ENCODE measurements at places on chromosomes 2 and 18. TPM values are rescaled to one million over a fixed set of nuclear protein-coding genes. Genes with fewer than 3 reads are reported as not detected.

Gene CETN1
- not detected for total RNA-seq

Gene HOXD3
- total RNA-seq = not detected

Gene ABCG8
- not detected for total RNA-seq

Gene REG1A
- not detected for total RNA-seq

Gene L3MBTL4
- total RNA-seq = not detected

Gene ASAP2
- not detected for total RNA-seq

Gene REG3G
- not detected for total RNA-seq

GRCh38 chr2:12168791-12169388 lies 422.5 kb downstream of the LPIN1 start:
- no peak for DNase-seq

GRCh38 chr2:81007104-81007503 lies 702.6 kb upstream of the LRRTM1 start:
- DNase-seq = no peak

DNA sequence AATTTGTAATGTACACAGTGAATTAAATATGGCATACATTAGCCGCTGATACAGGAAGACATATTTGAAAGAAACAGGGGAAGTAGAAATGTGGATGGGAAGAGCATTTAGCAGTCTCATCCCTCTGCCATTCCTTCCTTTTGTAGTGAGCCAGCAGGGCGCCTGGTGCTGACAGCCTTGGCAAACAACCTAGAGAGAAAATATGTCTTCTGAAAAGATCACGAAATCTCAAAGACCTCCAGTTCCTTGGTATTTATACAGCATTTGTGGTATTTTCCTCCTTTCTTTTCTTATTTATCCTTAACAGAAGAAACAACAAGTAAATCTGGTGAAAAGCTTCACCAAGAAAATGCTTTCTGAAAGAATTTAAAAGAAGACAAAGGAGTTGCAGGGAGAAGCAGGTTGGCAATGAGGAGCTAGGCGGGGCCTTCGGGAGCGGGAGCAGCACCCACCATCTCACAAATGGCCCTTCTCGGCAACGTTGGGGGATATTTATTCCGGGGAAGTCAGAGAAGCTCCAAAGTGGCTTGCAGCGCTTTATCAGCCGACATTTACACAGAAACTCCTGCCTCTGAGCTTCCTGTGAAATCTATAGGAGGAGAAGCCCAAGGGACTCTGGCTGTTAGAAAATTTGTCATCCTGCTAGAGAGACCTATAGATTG lies 406.1 kb upstream of the NRP2 start:
- DNase-seq = no peak

DNA sequence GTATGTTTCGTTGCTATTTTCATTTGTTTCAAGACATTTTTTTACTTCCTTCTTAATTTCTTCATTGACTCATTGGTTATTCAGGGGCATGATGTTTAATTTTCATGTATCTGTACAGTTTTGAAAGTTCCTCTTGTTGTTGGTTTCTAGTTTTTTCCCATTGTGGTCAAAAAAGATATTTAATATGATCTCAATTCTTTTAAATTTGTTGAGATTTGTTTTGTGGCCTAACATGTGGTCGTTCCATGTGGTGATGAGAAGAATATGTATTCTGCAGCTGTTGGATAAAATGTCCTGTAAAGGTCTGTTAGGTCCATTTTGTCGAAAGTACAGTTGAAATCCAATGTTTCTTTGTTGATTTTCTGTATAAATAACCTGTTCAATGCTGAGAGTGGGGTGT lies 110.3 kb upstream of the MAP4K4 start:
- DNase-seq = no peak

DNA sequence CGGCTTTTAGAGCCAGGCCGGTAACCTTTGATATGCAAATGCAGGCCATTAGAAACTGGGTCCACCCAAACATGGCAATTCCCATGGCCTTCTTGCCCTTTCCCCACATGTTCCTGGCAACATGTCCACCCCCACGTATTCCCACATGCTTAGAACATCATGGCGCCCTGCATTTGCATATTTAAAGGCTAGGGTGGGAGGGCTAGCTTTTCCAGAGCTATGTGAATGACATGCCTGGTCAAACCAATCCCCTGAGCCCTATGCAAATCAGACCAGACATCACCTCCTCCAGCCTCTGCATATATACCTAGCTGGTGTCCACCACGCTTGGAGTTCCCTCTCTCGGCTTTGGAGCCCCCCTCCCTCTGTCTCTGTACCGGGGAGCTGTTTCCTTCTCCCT lies 481.9 kb downstream of the CDH2 start:
- DNase-seq = no peak

- no peak for DNase-seq
These were observed 116.8 kb upstream of the HNMT start for GRCh38 chr2:137847443-137847842.

DNA sequence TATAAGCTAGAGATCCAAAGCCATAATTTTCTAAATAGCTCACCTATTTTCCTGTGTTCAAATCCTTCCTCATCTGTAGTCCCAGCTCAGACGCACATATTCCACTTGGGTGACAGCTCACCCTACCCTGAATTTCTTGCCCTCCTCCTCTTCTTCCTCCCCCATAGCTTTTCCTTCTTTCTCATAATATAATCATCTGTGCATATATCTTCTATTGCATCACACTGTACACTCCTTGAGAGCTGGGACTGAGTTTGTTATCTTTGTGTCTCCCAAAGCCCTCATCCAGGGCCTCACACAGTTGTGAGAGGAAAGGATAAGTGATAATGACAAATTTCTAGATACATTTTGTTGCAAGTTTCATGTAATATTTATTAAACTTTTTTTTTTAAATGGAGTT lies 55.9 kb upstream of the RTN4 start:
- DNase-seq = no peak

- DNase-seq = peak; percentile 80
These were observed 46.2 kb upstream of the MGAT5 start for GRCh38 chr2:134207589-134208209.

DNA sequence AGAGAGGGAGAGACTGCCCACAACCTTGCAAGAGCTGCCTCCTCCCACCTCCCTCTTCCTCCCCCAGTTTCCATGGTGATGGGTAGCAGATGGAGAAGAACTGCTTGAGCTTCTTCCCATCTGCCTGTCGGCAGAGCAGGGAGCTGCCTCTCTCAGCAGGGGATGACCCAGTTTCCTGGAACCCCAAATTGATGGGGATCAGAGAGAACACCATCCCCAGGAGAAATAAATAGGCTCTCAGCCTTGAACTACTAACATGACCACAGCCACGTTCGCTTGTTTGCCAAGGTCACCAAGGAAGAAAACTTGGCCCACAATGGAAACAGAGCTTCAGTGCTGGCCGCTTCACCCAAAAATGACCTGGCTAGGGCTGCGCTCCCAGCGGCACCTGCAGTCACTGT lies 82.2 kb downstream of the ADD2 start:
- DNase-seq = no peak

DNA sequence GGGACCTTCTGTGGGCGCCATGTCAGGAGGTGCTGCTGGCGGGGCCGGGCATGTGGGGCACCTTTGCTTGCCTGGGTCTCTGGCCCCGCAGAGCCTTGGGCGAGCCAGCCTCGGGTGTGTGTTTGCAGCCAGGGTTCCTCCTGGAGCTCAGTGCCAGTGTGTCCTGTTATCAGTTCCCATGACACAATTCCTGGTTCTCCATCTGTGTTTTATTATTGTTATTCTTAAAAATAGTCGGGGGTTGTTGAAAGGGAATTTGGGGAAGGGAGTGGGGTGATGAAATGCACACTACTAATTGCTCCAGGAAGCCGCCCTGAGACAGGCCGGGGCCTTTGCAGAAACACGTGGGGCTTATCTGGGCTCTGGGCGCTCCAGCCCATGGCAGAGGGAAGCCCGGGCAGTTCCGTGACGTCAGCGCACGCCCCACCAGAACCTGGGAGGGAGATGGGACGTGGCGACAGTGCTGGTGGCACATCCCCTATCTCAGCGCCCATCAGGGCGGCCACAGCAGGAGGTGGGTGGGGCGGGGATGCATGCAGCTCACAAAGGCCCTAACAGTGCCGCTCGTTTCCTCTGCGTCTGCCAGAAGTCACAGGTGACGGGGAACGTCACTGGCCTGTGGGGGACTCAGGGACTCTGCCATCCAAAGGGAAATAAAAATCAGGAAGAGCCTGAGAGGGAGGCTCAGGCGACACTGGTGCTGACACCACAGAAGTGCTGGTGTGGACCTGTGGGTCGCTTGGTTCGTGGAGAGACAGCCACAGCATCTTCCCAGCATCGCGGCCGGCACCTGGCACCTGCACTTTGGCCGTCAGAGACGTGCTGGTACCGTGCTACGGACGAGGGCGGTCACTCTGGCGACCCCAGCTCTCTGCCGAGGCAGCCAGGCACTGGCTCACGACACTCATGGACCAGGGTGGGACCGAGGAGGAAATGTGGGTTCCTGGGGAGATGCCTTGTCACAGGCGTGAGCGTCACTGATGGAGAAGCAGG lies 131.0 kb downstream of the NFATC1 start:
- no peak for DNase-seq

DNA sequence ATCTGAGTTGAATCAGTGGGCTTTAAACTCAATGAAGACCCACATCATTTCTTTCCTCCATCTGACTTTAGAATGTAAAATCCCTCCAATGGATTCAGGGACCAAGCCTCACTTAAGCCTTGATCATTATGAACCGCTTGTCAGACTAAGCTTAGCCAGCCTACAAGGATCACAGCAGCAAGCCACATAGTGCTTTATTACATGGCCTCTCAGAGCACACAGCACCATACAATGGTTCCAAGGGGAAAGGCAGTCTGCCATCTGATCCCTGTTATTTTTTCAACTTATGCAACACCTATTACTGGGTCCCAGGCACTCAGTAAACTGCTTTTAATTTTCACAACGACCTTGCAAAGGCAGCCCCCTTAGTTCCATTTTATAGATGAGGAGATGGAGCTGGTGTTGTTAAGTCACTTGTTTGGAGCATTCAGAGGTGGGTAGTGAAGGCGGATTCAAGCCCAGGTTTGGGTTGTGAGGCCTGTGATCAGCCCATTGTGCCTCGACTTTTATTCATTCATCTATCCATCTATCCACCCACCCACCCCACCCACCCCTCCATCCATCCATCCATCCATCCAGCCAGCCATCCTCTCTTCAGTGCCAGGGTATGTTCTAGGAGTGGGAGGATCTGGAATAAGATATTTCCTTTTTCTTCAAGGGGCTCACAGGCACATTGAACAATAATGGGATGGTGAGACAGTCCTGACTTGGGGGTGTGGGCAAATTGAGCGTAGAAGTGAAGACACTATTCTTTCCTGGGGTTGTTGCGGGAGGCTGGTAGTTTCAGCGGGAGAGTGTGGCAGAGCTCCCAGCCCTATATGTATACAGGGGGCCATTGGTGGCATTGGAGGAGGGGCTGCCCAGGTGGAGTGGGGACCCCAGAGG lies 141.2 kb downstream of the MYCN start:
- DNase-seq = no peak

GRCh38 chr2:146265656-146266055 lies 1579.2 kb upstream of the ACVR2A start:
- DNase-seq = no peak

DNA sequence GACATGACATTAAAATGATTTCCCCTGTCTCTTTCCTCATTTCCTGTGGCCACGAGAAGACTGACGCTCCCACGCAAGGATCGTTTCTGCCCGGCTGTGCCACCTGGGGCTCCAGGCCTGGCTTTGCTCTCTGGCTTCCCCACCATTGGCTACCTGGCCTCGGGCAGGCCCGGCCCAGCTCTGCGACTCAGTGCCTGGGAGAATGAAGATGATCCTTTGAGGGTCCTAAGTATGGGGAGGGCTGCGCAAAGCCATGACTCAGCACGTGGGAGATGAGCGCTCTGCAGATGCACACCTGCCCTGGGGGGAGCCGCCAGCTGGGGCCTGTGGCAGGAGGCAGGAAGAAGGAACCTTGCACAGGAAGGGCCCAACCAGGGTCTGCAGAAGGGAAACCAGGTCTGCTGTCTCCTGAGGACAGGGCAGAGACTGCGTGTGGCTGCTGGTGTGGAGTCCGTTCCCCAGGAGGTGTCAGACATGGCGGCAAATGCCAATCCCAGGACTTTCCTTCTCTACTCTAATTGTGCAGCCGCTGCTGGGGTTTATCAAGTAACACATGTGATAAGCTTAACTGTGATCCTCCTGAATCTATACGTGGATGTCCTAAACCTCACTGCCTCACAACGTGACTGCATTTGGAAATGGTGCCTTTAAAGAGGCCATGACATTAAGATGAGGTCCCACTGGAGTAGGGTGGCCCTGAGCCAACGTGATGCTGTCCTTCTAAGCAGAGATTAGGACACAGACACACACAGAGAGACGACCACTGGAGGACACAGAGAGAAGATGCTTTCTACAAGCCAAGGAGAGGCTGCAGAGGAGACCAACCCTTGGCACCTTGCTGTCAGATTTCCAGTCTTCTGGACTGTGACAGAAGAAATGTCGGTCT lies 32.9 kb downstream of the MBP start:
- DNase-seq = peak; percentile 63

DNA sequence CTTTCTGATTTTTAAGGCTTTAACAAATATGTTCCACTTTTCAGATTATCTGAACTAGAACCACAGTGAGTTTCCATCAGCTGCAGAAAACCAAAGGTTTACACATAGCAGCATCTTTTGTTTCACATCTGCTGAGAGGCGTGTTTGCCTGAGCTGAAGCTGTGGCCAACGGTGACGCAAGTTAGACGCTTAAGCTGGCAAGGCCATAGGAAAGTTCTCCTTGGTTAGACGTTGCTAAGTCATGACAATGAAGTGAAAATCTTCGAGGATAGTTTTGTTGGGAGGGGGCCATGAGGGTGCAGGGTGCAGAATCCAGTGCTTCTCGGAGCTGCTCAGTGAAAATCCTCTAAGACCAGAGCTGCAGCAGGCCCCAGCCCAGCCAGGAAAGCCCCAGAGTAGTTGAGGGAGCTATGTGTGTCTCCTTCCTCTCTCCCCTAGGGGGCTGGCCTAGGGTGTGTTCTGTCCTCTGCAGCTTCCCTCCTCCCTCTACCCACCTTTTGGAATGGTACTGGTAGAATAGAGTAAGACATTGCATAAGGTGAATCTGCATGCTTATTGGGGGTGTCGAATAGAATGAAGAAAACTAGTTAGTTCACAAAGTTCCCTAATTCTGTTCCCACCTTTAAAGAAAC lies 105.4 kb downstream of the FHOD3 start:
- DNase-seq = no peak

DNA sequence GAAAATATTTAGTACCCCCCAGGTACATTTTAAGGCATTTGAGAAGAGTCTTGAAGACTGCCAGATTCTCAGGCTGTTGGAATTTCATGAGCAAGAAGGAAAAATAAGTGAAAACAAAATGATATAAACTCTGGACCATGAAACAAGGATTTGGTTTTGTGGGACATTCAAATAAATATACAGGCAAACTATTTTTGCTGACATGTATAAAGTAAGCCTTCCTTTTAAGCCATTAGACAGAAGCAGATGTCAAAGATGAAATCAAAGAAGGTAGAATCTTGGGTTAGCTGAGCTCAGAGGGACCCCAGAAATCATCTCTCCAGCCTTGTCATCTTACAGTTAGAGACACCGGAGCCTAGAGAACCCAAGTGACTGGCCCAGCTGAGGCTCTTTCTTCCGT lies 51.3 kb upstream of the ACSL3 start:
- DNase-seq = no peak

DNA sequence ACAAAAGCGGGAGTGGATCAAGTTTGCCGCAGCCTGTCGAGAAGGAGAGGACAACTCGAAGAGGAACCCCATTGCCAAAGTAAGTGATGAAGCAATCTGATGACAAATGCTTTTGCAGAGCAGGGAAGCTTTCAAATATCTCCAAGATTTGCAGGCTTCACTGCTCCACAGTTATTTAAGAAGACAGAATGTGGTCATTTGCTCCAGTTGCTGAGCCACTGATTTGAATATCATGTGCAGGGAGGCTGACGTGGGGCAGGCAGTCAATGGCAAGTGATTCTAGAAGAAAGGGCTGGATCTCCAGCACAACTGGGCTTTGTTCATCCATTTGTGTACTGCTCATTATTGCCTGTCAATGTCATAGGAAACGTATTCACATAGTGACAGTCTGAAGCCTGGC lies 10.2 kb downstream of the DSG4 start:
- DNase-seq = no peak

Measured in activated CD8-positive, alpha-beta T cell treated with anti-CD3 and anti-CD28 coated beads for 36 hours (primary cell).